DMS 273 treated with DMSO at 0.1 percent for 48 hours (cell line): ENCODE measurements at places on chromosomes 2 and 18.

DNA sequence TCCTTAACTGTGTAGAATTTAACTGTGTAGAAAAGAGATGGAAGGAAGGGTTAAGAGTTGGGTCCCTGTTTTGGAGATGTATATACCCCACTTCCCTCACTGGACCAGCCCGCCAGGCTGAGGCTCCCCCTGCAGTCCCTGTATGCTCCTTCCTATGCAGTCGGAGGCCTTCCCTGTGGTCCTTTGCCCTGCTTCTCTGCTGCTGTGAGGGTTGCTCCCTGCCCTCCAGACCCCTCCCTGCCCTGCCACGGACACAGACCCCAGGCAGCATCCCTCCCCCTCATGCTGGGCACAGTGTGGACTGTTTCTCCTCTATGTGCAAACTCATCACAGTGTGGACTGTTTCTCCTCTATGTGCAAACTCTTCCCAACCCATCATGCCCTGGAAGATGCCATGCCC lies 88.7 kb downstream of the TGOLN2 start:
- no peak for DNase-seq

GRCh38 chr2:105747254-105747894 lies 2.7 kb downstream of the NCK2 start:
- DNase-seq, result no peak

DNA sequence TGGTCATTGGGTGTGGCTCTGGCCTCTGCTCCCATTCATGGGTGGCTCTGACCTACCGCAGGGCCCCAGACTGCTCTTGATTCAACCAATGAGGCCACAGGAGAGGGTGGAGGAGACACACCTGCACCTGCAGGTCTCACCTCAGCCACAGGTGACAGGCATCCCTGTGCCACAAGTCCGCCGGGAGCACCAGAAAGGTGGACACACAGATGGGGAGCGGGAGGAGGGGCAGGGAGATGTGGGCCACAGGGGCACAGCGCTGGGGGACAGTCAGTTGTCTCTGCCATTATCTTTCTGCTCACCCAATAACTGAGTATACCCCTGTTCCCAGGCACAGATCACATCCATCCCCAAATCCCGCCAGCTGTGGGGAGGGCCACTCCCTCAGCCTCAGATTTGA lies 189.1 kb upstream of the SALL3 start:
- no peak for DNase-seq

DNA sequence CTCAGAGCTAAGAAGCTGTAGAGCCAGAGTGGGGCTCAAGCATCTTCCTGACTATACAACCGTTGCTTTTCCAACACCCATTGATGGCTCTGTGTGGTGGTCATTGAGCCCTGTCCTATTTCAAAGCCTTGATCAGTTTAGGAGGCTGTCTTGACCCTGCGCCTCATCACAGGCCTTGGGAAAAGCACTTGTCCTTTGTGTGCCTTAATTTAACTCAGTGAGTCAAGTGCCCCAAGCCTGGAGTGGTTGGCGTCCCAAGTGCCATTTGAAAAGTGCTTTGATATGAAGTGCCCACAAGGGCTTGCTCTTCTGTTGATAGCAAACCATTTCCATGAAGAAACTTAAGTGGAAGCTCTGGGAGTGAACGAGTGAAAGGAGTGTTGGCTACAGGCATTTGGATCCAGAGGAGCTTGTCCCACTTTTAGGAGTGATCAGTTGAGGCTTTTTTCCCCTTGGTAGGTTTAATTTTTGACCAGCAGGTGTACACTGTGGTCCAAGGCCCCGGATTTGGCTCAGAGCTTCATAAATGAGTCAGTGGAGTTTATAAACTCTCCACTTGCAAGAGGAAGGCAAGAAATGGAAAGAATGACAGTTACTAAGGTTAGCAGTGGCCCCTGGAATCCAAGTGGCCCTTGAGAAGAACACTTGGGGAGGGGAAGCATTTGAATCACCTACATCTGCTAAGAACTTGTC lies 50.3 kb downstream of the ACTR2 start:
- DNase-seq, result no peak

- no peak for DNase-seq
Observed at GRCh38 chr2:144703852-144704708, 184.2 kb upstream of the ZEB2 start.

- DNase-seq, result no peak
Observed at GRCh38 chr2:127847931-127848330, 10.0 kb downstream of the POLR2D start.

- no peak for DNase-seq
Observed at GRCh38 chr18:366466-367061, 98.7 kb upstream of the THOC1 start.

- no peak for DNase-seq
Observed at GRCh38 chr2:181677912-181678586, 2.3 kb downstream of the NEUROD1 start.

DNA sequence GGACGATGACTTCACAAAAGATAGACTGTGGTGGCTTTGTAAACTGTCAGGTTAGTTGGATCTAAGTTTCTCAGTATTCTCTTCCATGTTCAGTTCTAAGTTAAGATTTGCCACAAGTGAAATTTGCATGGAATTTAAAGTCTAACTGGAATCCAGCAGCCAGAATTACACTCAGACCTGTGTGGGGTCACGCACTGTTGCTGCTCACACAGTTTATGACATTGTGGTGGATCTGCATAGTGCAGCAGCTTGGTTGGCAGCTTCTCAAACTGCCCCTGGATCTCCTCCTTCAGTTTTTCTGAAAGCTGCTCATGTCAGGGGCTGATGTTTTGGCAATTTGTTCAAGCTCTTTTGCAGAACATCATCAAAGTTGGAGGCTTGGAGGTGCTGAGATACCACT lies 228.1 kb upstream of the KCNJ3 start:
- no peak for DNase-seq

- DNase-seq, result no peak
Observed at GRCh38 chr2:43065036-43065435, 161.4 kb downstream of the ZFP36L2 start.

GRCh38 chr2:215712871-215713790 lies 277.3 kb upstream of the FN1 start:
- no peak for DNase-seq

DNA sequence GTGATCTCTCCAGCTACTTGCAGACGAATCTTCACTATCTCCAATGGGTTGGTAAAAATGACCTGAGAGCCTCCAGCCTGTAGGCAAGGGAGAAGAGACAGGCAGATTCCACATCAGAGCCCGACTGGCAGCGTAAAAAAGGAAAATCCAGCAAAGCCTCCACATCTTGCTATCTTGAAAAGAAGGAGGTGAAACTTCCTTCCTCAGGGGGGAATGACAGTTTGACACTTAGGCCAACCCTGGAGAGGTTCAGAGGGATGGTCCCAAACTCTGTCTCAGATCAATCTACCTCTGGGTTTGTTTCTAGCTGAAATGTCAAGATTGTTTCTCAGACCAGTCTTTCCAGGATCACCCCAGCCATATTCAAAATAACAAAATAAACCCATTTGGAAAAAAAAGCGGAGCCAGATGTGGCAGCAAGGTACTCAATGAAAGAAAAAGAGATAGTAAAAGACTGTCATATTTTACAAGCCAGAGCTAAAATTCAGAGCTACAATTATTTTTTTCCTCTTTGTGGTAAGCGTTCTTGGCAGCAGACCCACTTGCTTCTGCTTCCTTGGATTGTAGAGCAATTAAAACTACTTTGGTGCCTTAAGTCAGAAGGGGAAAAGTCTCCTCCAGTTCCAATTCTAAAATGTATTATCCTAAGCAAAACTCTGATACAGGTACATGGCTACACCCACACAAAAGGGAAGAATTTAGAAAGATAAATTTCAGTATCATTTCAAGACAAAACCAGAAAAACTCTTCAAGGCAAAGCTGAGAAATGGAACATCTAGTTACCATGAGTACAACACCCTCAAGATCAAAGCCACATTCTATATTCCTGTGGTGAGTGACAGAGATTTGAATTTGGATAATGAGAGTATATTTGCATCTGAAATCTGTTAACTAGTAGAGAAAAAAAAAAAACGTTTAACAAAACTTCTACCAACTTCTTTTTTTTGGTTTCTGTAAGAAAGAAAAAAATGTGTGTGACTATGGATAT lies 100.1 kb downstream of the SLC25A12 start:
- no peak for DNase-seq

- DNase-seq, result no peak
Observed at GRCh38 chr2:133937669-133938068, 316.2 kb upstream of the MGAT5 start.

- DNase-seq, result peak; percentile 40
Observed at GRCh38 chr18:36095936-36096519, 28.7 kb upstream of the RPRD1A start.

GRCh38 chr18:73901566-73901965 lies 246.1 kb downstream of the FBXO15 start:
- no peak for DNase-seq

GRCh38 chr2:172588931-172589330 lies 33.0 kb downstream of the PDK1 start:
- DNase-seq, result no peak

DNA sequence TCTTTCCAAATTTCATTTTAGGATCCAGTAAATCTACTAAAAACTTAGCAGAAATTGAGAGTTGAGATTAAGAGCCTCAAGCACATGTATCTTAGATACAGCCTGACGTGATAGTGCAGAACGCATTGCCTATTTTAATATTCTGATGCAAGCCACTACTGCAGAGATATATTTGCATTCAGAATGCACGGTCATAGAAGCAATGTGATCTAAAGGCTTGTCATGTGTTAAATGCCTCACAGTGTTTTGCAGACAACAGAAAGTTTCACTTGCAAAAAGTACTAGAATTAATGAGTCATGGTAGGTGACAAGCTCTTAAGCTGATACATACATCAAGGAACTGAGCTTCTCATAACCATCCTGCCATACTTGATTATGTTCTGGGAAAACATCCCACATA lies 886.7 kb upstream of the CHAC2 start:
- no peak for DNase-seq

DNA sequence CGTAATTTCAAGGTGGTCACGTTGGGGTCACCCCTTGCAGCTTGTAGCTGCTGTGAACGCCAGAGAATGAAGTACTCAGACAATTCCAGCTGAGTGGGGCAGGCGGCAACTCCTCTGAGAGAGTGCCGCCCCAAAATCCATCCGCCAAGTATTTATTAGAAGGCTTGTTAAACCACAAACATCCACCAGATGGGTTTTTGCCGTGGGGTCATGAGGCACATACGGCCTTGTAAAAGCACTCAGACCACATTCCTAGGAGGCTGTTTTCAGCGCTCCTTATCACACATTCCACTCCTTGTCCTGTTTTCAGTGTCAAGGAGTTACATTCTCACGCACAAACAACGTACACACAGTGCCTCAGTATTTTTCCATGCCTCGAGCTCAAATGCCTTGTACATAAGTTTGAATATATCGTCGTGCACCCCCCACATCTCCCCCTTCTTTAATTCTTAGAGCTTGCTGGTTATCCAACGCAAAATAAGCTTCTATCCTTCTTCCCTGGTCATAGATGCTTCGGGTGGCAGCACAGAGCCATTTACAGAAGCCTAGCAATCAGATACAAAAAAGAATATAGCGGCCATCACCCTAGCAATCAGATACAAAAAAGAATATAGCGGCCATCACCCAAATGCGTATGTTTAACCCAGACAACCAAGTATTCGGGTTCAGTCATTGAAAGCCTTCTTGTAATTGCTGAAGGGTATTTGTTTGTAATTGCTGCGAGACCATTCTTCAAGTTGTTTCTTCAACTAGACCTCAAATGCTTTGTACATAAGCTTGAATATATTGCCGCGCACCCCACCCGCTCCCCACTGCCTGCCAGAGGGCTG lies 7.3 kb downstream of the ALPP start:
- DNase-seq, result no peak

GRCh38 chr18:10784596-10785202 lies 258.9 kb downstream of the NAPG start:
- DNase-seq, result no peak

DNA sequence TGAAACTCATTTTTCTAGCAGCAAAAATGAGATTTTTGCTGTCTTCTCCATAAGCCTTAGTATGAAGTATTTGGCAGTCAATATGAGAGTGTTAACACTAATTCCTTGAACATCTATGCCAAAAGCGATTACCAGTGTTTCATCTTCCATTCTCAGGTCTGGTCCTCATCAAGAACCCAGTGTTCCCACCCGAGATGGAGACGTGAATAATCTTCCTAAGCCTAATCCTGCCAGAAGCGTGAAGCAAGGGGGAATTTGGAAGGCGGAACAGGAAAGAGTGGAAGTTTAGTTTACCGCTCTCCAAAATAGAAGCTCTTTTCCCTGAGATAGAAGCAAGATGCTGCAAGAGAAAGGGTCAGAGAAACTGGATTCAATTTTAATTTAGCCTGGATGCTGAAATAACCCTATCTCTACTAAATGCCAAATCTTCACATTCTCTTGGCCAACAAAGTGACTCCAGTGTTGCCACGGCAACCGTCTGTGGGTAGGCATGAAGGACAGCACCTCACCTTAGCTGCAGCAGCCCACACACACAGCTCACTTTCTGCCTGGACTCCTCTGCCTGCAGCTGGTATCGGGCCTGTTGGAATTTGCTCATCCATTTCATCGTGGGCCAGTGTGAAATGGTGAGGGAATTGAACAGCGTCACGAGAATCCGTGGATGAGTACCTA lies 711.1 kb downstream of the CBLN2 start:
- no peak for DNase-seq

- DNase-seq, result no peak
Observed at GRCh38 chr2:118856978-118857676, 9.7 kb upstream of the EN1 start.

DNA sequence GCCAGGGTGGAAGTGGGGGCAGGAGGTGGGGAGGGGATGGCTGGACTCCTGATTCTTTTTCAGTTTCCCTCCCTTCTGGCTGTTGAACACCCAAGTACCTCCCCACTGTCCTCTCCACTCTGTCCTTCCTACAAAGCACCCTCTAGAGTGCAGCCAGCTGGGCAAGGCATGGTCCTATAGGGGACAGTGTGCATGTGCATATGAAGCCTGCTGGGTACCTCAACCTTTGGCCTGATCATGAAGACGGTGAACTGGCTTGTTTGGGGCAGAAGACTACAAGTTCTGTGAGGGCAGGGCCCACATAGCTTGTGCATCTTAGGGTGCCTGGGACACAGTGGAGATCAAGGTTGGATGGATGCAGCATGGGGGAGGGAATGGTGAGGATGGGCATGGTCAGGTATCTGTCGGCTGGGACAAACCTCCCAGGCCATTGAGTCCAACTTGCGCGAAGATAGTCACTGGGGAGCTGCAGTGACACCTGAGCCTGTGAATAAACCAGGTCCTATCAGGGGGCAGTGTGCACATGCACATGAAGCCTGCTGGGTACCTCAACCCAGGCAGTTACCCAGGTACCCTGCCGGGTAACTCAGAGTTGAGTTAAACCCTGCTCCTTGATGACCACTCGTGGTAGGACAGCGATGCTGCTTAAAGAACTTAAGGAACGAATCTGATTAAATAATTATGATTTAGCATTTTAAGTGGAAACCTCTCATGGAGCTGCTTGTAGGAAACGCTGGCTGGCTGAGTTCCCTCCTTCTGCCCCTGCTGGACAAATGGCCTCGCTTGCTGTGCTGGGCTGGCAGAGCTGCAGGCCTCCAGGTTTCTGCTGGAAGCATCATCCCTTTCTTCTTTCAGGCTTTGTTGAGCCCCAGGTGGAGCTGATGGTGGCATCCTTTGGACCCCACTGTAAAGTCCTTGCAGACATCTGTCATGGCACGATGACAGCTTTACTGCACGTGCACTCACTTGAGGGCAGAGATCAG lies 84.0 kb downstream of the POLR1A start:
- no peak for DNase-seq

- DNase-seq, result peak; percentile 66
Observed at GRCh38 chr18:48952287-48953103, 1.7 kb upstream of the SMAD7 start.

- no peak for DNase-seq
Observed at GRCh38 chr2:1498176-1498575, 84.9 kb downstream of the TPO start.
